Eye (tissue), 1 donor: ENCODE measurements at places on chromosomes 5 and 9.

GRCh38 chr9:26412446-26412845, 480.2 kb downstream of the CAAP1 start:
- DNase-seq, result no peak

GRCh38 chr5:101915554-101915953, 380.5 kb downstream of the SLCO4C1 start:
- DNase-seq, result no peak

DNA sequence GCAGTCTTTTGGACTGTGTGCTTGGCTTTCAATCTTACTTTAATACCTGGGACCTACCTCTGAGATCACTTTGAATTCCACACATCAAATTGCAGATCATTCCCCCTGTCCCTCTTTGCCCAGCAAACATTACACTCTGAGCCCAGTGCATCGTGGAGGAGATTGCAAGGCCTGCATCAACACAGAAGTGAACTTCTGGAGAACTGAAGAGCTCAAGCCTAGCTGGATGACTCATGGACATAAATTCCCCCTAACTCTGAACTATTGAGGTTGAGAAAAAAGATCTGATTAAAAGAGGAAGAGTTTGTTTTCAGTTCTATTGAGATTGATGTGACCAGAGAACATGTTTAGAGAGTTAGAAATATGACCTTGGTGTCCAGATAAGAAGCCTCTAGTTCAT, 316.0 kb upstream of the DMAC1 start:
- no peak for DNase-seq

DNA sequence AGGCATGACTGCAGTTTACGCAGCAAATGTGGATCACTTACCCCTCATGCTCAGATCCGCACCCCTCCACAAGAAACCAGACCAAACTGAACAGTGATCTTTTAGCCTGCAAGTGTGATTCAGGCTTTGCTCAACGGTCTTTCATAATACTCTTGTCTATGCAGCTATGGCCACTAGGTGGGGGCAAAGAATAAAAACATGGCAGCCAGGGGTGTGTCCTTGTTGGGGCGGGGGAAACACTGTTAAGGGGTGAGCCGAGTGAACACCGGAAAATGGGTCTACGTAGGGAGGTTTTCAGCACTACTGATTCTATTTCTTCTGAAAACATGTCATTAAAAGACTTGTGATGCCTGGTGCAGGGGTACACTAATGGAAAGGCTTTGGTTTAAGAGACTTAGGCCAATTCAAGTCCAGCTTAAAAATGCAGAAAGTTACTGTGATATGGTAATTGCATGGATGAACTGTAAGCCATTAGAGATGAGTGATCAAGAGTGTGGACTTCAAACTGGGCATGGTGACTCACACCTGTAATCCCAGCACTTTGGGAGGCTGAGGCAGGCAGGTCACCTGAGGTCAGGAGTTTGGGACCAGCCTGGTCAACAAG, 49.9 kb upstream of the GPR151 start:
- peak; percentile 83 for DNase-seq

- no peak for DNase-seq
These were observed 116.9 kb downstream of the C5orf15 start for GRCh38 chr5:133851521-133851920.

DNA sequence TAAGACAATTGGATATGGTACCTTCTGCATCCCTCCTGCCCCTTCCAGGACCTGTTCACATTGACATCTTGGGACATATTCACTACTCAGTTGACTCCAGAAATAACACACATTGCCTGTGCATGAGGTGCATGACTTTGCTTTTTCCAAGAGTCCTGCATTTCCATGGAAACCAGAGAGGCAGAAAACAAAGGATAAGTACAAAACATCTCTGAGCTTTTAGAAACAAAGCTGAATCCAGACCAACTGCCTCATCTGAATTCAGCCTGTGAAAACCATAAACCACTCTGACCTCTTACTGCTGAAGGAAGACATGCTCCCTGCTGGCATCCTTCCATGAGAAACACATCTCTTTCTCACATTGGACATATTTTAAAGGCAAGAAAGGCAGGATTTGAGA, 695.1 kb downstream of the TAF11L14 start:
- peak; percentile 16 for DNase-seq

DNA sequence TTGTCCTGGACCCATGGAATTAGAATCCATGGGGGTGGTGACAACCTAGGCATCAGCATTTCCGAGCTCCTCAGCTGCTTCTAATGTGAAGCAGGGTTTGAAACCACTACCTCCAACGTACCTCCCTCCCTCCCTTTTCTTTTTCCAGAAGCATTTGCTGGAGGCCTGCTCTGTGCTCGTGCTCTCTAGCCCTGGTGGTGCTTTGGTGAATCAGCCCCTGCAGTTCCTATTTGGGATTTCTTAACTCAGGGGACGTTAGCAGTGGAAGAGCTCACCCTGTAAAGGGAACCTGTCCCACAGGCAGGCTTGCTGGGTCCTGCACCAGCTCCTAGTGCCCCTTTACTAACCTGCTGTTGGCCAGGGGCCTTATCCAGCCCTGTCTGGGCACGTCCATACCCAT, 55.0 kb downstream of the NSG2 start:
- DNase-seq, result no peak

DNA sequence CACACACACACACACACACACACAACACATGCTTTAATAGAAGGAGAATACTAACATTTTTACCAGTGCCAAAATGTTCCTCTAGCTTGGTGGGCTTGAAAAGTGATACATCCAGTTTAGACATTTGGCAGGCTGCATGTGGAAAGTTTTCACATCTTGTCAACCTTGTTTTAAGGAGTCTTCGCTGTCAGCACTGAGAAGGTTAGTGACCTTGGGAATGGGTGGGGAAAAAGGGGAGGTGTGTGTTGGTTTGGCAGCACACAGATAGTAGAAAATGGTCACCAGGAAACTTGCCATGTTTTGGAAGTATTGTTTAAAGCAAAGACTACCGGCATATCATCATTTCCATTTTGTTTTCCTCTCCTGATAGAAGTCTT, 346.5 kb upstream of the ADAMTSL1 start:
- DNase-seq, result peak; percentile 25

- no peak for DNase-seq
These were observed 485.8 kb downstream of the SEMA5A start for GRCh38 chr5:9059920-9060691.

GRCh38 chr9:13427587-13427986, 148.1 kb upstream of the MPDZ start:
- DNase-seq, result peak; percentile 87

DNA sequence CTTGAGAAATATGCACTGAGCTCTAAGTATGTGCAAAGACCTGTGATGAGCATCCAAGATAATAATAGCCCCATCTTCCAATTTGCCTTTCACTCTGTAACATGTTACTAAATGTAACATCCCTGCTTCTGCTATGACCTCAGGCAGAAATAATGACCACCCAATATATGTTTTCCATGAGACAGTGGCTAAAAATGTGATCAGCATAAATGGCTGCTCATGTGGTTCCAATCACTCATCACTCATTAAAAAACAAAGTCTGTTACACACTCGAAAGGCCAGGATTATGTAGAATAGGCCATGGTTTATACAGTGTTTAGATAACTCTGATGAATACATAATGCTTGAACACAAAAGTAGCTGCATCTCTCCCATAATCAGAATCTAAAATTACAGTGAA, 71.4 kb upstream of the MOCS2 start:
- DNase-seq, result no peak

DNA sequence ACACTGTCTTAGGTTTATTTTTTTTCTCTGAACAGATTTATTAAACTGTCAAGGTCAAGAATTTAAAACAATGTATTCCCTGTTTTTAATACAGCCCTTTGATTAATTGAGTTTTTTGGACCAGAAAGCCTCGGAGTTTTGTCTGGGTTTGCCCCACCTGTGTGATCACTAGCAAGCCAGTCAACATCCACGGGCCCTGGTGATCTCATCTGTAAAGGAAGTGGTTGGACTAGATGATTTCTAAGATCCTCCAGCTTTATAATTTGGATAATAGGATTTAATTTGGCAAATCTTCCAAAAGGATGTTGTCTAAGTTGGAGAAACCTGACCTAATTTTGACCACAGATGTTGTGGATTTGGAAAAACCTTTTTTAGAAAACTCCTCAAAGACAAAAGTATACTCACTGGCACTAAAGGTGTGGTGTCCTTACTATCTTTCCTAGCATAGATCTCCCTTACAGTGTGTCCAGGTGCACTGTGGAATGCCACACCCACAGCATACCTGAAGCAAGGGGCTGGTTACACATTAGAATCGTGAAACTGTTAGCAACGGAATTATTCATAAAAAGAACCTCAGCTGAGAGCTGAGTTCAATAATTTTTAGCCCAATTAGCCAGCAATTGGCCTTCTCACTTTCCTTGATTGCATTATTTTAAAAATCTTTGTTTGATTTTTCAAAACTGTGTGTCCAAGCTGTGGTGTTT, 195.6 kb upstream of the ELL2 start:
- DNase-seq, result no peak

- DNase-seq, result no peak
These were observed 119.4 kb downstream of the PDE8B start for GRCh38 chr5:77329664-77330430.

DNA sequence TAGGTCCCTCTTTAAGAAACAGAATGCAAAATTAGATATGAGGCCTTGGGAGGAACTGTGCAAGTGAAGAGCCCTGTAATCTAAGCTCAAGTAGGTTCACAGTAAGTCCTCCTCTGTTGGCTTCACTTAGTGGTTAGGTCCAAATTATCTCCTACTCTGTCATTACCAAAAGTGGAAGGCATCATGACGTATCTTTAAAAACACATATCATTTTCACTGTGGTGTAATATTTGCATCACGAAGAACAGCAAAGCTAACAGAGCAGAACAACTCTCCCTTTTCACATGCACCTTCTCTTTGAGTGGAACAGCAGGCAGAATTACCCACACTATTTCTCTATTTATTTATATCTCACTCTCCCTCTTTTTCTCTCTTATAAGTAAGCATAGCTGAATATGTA, 240.5 kb upstream of the CCNH start:
- no peak for DNase-seq

DNA sequence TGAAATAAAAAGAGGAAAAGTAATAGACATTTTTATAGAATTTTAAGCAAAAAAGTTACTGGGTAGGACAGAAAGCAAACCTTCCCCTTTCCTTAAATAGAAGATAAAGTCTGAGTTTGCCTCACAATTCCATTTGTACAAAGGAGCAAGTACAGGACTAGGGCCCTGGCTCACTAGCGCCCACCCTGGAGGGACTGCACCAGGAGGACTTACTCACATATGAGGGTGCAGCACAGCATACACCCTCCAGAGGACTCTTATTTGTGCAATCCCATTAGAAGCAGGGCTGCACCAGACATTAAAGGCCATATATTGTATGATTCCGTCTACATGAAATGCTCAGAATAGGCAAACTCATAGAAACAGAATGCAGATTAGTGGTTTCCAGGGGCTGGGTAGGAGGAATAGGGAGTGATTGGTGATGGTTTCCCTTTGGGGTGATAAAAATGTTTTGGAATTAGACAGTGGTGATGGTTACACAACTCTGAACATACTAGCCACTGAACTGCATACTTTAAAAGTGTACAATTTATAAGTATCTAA, 4.5 kb downstream of the REEP5 start:
- DNase-seq, result no peak

DNA sequence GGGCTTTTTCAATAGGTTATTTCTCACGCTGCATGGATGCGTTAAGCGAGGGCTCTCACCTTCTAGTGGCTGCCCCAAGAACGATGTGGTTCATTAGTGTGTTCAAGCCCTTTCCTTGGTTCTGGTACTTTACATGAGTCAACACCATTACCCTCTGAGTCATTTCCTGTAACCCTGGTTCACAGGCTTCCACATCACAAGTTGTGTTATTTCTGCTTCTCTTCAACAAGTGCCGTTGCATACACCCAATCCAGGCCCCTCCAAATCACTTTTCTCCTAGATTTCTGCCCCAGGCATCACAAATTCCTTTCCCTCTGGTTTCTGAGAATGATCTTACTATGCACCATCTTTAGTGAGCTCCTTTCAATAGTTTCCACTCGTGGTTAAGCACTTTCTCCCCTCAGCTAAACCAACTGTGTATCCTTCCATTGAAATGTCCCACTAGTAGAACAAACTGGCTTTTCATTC, 69.5 kb upstream of the RAD23B start:
- DNase-seq, result no peak

GRCh38 chr9:79237861-79238260, 333.9 kb upstream of the TLE4 start:
- DNase-seq, result no peak

GRCh38 chr9:35789541-35789940, 1.9 kb upstream of the NPR2 start:
- DNase-seq, result no peak

DNA sequence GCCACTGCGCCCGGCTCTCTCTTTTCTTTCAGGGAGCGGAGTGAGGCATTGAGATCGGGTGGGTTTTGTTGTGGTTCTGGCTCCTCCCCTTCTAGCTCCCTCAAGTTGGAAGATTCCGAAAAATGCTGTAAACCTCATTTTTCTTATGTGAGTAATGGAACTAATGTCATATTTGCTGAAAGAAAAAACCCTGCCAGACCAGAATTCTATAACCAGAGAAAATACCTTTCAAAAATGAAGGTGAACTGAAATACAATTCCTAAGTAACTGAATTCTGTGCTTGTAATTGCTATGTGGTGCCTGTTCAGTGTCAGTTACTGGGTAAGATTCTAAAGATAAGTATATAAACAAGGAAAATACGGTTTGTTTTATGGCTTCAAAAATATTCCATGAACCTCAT, 30.9 kb upstream of the CDK20 start:
- DNase-seq, result no peak

GRCh38 chr5:24389968-24390367, 254.8 kb downstream of the CDH10 start:
- no peak for DNase-seq

DNA sequence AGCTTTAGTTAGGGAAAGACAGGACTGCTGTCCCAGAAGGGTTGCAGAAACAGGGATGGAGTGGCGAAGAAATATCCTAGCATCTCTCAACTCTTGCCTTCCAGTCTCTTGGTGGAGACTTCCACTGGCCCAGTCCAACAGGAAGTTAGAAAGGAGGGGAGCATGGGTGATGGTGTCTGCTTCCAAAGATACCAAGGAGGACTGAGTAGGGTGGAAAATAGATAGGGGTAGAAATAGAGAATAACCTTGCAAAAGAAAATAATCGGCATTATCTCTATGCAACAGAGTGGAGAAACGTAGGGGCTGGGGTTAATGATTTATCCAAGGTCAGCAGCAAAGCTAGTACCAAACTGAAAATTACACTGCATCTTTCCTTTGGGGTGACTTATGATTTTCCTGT, 242.3 kb downstream of the PSAT1 start:
- DNase-seq, result no peak

- no peak for DNase-seq
These were observed 241.4 kb downstream of the FSTL4 start for GRCh38 chr5:133370904-133371303.
